ENCODE measurements at places on chromosomes 13 and 19. TPM values are rescaled to one million over a fixed set of nuclear protein-coding genes. Genes with fewer than 3 reads are reported as not detected.

The ATP12A gene
- not detected for total RNA-seq

The PDX1 gene
- total RNA-seq: 3.4 TPM

The CCDC70 gene
- not detected for total RNA-seq

The KASH5 gene
- not detected for total RNA-seq

The GARIN5B gene
- not detected for total RNA-seq

The CD70 gene
- 45.4 TPM for total RNA-seq

The DOHH gene
- 24.9 TPM for total RNA-seq

The ZGLP1 gene
- 1.3 TPM for total RNA-seq

The CASP14 gene
- not detected for total RNA-seq

The PIK3R2 gene
- 37.6 TPM for total RNA-seq
